Prostate gland (tissue), 2 donors: ENCODE measurements at places on chromosomes 6 and 20. TPM values are rescaled to one million over a fixed set of nuclear protein-coding genes. Genes with fewer than 3 reads are reported as not detected.
A peak's percentile ranks its signal among the peaks of the same experiment; 100 is the strongest.

The DCDC2 gene
- 0.34 TPM for total RNA-seq

DNA sequence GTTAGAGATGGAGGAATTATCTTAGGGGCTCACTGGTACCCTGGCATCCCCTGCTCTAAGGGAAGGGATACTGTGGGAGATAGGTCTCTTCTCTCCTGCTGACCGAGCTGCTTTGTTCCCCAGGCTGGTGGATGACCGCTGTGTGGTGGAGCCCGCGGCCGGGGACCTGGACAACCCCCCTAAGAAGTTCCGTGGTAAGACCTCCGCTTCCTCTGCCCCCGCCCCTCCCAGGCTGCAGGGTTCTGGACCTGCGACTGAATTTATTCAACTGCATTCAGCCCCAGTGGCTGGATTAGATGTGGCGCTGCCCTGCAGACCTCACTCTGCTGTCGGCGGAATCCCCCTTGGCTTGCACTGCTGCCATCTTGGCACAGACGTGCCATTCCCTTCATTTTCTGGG, 19.2 kb downstream of the ITPR3 start:
- no peaks in the 10 kb centered on the region for H3K36me3 ChIP-seq
- DNase-seq = no peak
- no peaks in the 10 kb centered on the region for H3K4me1 ChIP-seq
- H3K4me3 ChIP-seq = no peak overlapping the region
- no peak overlapping the region for H3K27ac ChIP-seq

- H3K27me3 ChIP-seq = no peaks in the 10 kb centered on the region
- no peak overlapping the region for H3K27ac ChIP-seq
- no peaks in the 10 kb centered on the region for H3K4me1 ChIP-seq
- no peak overlapping the region for H3K4me3 ChIP-seq
- no peak for DNase-seq
Observed at GRCh38 chr20:56653211-56653610, 24.1 kb downstream of the TFAP2C start.

The SLC22A23 gene
- 129 TPM for total RNA-seq

The SPDEF gene
- 738 TPM for total RNA-seq

DNA sequence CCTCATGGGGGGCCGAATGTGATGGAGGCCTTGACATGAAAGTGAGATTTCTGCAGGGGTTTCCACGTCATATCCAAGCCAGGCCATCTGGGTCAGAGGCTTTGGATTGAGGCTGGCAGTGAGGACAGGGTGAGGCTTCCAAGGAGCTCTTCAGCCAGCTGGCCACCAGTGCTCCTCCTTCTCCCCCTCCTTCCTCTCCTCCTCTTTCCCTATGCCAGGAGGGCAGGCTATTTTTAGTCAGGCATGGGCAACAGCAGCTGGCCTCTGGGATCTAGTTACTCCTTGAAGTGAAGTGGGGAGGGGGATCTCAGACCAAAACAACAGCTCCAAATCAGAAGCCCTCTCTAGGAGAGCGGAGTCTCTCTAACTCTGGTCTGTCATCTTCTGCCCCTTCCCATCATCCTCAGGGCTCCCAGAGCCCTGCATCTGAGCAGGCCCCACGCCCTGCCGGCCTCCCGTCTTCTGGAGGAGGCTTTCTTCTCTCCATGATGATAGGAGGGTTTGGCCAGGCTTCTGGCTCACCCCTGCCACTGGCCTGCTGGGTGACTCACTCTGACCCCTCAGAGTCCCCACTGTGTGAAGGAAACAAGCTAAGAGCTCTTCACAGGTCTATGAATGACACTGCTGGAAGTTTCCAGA, 612 bp downstream of the TNNC2 start:
- H3K4me1 ChIP-seq = no peaks in the 10 kb centered on the region
- H3K27ac ChIP-seq = peak overlapping the region; percentile 39
- H3K27me3 ChIP-seq = no peaks in the 10 kb centered on the region
- DNase-seq = no peak
- no peak overlapping the region for H3K4me3 ChIP-seq
- no peaks in the 10 kb centered on the region for H3K36me3 ChIP-seq

The RPS6KA2 gene
- 44.3 TPM for total RNA-seq

DNA sequence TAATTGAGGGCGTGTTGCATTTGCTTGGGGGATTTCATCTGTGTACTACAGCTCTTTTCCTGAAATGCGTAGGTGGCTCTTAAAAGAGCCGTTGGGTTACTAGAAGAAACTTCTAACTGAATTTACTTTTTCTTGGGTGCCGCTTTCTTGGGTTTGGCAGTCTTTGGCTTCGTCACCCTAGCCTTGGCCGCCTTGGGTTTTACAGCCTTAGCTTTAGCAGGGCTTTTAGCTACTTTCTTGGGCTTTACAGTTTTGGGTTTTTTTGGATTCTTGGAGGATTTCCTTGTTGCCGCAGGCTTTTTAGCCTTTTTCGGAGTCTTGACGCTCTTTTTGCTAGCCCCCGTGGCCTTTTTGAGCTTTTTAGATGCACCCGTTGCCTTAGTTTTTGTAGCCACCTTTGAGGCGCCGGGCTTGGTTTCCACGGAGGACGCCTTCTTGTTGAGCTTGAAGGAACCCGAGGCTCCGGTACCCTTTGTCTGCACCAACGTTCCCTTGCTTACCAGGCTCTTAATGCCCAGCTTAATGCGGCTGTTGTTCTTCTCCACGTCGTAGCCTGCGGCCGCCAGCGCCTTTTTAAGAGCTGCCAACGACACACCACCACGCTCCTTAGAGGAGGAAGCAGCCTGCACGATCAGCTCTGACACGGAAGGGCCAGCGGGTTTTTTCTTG, 54.5 kb downstream of the TRIM38 start:
- peak overlapping the region; percentile 22 for H3K4me3 ChIP-seq
- peak; percentile 55 for DNase-seq
- peak overlapping the region; percentile 71 for H3K27ac ChIP-seq
- no peaks in the 10 kb centered on the region for H3K36me3 ChIP-seq
- H3K27me3 ChIP-seq = no peaks in the 10 kb centered on the region
- no peaks in the 10 kb centered on the region for H3K4me1 ChIP-seq

DNA sequence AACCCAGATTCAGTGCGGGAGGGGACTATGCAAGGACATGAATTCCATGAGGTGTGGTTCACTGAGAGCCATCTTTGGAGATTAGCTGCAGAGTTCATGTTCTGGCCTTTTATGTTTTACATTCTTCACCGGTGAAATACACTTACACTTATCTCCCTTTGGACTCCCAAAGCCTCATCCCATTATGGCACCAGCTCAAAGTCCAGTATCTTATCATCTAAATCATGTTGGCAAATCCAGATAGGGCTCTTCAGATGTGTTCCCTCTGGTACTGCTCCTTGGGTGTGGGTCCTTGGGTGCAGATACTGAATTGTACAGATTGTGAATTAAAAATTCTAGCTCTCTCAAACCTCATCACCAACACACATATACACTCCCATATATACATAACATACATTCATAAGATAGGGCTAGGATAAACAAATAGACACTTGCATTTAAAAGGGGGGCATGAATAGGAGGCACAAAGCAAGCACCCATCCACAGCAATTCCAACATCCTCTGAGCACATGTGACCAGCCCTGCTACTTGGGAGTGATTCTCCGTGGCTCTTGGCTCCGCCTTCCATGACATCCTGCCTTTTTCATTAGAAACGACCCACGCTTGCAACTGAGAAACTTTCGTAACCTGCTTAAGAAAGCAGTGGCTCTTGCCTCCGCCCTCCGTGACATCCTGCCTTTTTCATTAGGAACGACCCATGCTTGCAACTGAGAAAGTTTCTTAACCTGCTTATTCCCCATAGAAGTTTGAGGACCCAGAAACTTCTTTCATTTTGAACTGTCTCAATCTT, 53.6 kb upstream of the LRRC1 start:
- H3K4me1 ChIP-seq = no peaks in the 10 kb centered on the region
- H3K36me3 ChIP-seq = no peaks in the 10 kb centered on the region
- no peaks in the 10 kb centered on the region for H3K27me3 ChIP-seq
